ENCODE measurements at places on chromosomes 3 and 15.

DNA sequence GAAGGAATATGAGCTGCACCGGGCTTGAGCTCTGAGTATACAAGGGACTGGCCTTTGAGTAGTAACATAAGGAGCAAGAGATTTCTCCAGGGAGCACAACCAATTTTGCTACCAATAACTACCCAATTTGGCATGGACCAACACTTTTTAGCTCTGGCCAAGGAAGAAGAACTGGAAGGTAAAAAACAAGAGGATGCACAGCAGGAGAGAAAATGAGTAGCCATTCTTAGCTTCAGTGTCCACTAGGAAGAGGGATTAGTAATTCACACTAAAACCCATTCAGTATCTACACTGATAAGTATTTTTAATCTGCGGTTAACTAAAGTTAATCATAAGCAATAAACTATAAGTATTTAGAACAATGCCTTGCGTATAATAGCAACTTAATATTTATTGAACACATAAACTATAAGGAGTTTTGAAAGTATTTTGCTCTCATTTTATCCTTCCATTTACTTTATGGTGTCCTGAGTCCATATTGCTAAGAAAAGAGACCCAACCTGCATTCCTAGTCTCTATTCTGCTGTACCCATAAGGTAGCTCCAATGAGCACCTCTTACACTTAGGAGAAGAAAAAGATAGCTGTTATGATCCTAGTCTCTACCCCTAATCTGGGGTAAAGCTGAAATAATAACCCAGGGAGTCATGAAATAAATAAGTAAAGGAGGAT is 268.9 kb downstream of the IGSF11 start:
- DNase-seq = no peak

DNA sequence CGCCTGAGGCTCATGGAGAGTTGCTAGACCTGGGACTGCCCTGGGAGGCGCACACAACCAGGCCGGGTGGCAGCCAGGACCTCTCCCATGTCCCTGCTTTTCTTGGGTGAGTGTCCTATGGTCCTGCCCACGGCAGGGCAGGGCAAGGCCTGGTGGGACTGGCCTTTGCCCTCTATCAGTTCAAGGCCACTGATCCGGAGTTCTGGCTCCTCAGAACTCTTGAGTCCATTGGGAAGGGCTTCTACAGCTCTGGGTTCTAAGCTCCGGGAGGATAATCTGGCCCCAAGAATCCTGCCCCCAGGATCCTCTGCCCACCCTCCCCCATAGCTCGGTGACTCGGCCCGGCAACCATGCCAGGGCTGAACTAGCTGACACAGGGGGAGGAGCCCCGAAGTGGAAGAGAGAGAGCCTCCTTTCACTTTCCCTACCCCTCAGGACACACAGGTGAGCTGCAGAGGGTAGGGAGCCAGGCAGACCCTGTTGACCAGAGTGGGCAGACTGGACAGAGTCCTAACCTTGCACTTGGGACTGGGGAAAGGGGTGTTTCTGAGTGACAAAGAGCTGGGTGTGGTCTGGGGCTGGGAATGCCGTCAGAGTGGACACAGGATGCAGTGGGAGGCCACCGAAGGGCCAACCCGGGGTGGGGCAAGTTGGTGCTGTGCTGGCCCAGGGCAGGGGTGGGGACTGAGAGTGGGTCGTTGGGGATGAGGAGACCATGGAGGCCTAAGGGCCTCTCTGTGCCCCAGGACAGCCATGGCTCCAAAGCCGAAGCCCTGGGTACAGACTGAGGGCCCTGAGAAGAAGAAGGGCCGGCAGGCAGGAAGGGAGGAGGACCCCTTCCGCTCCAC is 664 bp downstream of the PARP3 start:
- DNase-seq = no peak

DNA sequence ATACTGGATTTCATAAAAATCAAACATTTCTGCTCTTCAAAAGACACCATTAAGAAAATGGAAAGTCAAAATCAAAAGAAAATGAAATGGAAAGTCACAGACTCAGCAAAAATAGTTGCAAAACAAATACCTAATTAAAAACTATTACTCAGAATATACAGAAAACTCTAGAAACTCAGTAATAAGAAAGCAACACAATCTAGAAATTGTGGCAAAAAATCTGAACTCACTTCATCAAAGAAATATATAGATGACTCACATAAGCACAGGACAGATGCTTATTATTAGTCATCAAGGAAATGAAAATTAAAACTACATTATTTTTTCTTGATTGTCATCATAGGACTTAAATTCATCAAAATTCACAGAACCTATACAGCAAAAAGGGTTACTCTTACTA is 430.0 kb downstream of the SHQ1 start:
- no peak for DNase-seq

GRCh38 chr3:123765475-123766128 is 118.5 kb downstream of the MYLK start:
- DNase-seq = no peak

- DNase-seq = no peak
These were observed 307.1 kb upstream of the SEMA6D start for GRCh38 chr15:47410247-47410646.

GRCh38 chr15:69138963-69139362 is 21.5 kb upstream of the GLCE start:
- no peak for DNase-seq

Data from smooth muscle cell of the brain vasculature (primary cell).